ENCODE measurements at places on chromosomes 11 and 22.
A peak's percentile ranks its signal among the peaks of the same experiment; 100 is the strongest.

DNA sequence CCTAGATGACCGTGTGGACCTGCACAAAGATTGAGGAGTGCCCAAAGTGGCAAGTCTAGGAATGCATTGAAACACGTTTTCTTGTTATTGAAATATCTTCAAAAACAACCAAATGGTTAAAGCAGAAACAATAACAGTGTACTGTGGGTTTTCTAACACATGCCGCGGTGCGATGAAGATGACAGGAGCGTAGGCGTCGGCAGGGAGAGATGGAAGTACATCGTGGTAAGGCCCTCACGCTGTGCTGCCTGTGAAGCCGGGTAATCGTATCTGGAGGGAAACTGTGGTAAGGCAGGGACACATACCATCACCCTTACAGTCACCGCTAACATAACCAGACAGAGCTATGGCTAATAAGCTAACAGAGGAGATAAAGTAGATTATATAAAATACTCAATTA, 261.4 kb downstream of the TBC1D22A start:
- no peak for DNase-seq

- no peak for DNase-seq
Measured at GRCh38 chr11:62145261-62145871, 21.6 kb downstream of the INCENP start.

- DNase-seq, result peak; percentile 80
Measured at GRCh38 chr11:119094816-119095065, 6.9 kb downstream of the DPAGT1 start.

- no peak for DNase-seq
Measured at GRCh38 chr11:118643142-118643994, 36.0 kb downstream of the PHLDB1 start.

GRCh38 chr11:2517016-2517385, 72.2 kb downstream of the KCNQ1 start:
- DNase-seq, result no peak

DNA sequence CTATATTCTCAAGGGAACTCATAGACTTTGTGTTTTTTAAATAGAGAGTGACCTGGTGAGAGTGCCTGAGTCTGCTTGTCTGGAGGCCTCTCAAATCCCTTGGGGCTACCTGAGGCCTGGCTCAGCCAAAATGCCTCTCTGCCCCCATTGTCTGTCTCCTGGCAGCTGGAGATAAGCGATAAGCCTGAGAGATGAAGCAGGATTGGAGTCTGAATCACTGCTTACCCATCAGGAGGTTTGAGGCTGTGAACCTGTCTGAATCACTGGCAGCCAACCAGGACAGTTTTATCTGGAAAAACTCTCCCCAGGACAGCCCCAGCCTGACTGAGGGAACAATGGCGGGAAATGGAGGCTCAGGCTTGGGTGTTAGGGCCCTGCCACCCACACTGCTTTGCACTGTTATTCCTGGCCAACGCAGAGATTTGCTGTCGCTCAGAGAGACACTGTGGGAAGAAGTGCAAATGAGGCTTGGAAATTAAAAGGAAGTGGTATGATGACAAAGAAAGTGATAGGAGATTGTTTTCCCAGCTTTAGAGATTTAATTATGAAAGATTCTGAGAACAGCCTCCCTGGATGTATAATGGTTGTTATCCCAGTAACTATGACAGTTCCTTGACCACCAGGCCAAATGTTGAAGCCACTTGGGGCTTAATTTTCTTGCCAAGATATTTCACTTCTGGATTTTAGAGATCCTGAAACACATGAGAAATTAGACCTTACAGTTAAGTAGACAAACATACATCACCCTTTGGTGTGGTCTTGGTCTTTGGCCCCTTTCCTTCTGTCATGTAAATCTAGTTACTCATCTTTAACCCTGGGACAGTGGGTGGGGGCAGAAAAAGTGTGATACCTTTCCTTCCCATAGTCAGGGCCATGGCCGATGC, 102.1 kb downstream of the RASSF10 start:
- DNase-seq, result peak; percentile 88

GRCh38 chr11:2762031-2762380, 62.2 kb upstream of the KCNQ1OT1 start:
- DNase-seq, result no peak

DNA sequence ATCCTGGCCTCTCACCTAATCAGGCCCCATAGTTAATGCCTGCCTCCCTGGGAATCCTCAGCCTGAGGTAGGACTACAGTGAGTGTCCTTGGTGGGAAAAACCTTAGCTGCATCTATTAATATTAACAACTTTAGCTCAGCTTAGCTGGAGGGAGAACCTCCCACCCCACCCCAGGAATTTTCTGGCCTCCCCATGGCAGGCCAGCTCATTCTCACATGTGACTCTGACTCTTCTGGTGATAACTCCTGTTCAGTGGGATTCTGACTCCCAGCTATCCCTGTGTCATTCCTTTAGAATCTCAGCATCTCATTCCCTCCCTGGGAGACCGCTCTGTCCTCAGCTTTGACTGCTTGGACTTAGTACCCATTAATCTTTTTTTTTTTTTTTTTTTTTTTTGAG, 14.5 kb downstream of the ART5 start:
- DNase-seq, result no peak

- peak; percentile 96 for DNase-seq
Measured at GRCh38 chr11:46920755-46921154, 2.4 kb upstream of the LRP4 start.

DNA sequence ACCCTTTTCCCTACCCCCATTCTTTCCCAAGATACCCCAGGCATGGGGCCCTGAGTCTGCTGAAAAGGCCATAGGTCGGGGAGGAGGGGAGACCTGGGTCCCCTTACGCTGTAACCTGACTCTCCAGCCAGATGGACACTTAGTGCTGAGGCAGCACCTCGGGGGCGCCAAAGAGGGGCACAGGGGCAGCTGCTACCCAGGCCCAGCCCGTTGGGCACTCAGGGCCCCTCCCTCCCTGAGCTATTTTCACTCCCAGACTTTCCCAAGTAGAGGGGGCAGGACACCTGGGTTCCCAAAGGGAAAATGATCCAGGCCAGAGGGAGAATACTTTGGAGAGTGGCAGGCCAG, 933 bp downstream of the ACTN3 start:
- no peak for DNase-seq

GRCh38 chr22:37207981-37208380, 4.3 kb downstream of the SSTR3 start:
- no peak for DNase-seq

- DNase-seq, result no peak
Measured at GRCh38 chr11:61023966-61024295, 52.5 kb downstream of the CD6 start.

- DNase-seq, result no peak
Measured at GRCh38 chr22:27685515-27685914, 116.0 kb downstream of the MN1 start.

DNA sequence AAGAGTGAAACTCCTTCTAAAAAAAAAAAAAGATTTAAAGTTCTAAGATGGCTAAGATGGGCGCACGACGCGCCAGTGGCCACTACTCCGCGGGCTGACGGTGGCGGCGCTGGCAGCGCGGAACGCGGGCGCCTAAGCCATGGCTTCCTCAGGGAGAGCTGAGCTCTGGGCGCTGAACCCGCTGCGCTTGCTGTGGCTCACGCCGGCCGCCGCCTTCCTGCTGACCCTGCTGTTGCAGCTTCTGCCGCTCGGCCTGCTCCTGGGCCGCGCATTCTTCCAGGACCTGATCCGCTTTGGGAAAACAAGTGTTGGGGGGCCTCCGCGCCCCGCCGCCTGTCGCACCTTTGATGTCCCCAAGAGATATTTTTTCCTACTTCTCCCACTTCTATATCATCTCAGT, 19.5 kb downstream of the OOSP3 start:
- DNase-seq, result no peak

- no peak for DNase-seq
Measured at GRCh38 chr11:970319-970871, 44.7 kb downstream of the AP2A2 start.

- DNase-seq, result no peak
Measured at GRCh38 chr22:33038131-33038772, 19.9 kb downstream of the SYN3 start.

- no peak for DNase-seq
Measured at GRCh38 chr11:5700421-5701054, 10.9 kb downstream of the TRIM22 start.

DNA sequence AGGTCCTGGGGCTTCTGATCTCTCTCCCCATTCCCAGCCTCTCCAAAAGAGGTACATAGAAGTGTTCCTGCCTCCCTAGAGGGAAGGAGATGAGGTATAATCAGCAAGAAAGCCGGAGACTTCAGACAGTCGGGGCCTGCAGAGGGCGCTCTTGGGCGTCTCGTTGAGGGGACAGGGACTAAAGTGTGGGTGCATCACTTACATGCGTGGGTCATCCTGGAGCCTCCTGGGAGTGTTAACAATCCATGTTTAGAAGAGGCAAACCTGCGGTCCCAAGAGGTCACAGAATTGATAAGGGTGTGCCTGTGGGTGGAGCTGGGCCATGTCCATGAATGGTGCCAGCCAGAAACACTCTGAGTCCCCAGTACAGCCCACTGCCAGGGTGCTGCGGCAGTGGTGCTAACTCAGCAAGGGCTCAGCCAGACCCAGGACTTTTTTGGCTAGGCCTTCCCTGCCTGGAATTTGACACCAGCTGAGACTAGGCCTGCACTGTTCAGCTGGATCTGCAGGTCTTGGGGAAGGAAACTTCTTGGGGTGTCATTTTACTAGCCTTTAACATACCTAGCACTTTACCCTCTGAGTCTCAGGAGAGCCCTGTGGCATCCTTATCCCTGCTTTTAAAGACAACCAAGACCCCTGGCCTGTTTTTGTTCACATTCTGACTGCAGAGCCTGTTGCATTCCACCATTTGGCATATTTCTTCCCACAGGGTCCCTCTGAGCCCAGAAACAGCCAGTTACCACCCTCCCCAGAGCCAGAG, 5.5 kb downstream of the YDJC start:
- DNase-seq, result no peak

DNA sequence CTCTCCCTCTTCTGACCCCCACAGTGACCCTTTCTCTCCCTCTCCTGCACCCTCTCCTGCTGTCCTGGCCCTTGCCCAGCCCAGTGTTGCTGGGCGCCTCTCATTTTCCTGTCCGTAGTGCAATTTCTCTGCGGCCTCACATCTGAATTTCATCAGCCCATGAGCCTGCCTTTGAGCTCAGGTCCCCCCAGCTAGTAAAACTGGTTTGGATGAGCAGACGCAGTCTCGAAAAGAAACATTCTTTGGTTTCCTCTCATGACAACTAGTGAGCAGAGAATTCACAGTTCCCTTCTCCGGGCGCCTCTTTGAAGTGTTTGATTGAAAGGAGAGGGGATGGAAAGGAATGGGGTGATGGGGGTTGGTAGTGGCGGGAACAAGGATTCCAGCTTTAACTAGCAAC, 126.0 kb upstream of the CADM1 start:
- no peak for DNase-seq

- DNase-seq, result no peak
Measured at GRCh38 chr11:126920833-126921232, 79.7 kb downstream of the KIRREL3 start.

DNA sequence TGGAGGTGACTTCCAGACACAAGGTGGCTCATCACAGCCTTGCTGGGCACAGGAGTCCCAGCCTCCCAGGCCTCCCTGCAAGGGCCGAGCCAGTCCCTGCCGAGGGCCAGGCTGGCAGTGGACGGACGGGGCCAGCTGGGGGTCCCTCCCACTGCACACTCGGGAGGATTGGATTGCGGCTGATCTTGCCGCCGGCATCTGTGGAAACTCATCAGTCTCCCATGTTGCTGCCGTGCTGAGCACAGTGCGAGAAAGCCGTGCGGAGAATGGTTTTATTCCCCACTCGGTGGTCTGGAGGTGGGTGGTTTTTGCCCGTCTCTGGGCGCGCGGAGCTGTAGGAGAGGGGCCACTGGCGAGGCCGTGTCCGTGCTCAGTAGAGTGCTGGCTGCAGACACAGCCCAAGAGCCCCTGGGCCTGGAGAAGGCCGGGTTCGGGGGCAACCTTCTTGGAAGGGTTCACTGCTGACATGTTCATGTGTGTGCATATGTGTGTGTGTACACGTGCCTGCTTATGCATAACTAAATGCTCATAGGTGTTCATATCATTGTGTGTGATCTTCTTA, 1246.4 kb downstream of the BRD1 start:
- DNase-seq, result no peak

- peak; percentile 34 for DNase-seq
Measured at GRCh38 chr11:35798423-35798822, 135.8 kb downstream of the TRIM44 start.

DNA sequence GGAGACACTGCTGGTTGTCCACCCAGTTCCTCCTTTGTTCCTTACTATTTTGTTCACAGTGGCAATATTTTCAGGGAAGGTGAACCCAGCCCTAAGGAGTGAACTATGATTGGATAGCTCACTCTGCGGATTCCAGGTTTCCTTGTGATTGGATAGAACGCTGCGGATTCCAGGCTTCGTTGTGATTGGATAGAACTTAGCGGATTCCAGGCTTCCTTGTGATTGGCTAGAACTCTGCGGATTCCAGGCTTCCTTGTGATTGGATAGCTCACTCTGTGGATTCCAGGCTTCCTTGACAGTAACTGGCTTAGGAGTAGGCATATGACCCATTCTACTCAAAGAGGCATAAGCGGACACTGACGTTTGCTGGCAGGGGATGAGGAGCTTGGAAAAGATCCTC, 28.6 kb upstream of the ADA2 start:
- DNase-seq, result no peak

GRCh38 chr11:47188259-47188658, 2.0 kb upstream of the PACSIN3 start:
- DNase-seq, result no peak

- DNase-seq, result peak; percentile 52
Measured at GRCh38 chr11:78414321-78415051, 3.1 kb downstream of the GAB2 start.

DNA sequence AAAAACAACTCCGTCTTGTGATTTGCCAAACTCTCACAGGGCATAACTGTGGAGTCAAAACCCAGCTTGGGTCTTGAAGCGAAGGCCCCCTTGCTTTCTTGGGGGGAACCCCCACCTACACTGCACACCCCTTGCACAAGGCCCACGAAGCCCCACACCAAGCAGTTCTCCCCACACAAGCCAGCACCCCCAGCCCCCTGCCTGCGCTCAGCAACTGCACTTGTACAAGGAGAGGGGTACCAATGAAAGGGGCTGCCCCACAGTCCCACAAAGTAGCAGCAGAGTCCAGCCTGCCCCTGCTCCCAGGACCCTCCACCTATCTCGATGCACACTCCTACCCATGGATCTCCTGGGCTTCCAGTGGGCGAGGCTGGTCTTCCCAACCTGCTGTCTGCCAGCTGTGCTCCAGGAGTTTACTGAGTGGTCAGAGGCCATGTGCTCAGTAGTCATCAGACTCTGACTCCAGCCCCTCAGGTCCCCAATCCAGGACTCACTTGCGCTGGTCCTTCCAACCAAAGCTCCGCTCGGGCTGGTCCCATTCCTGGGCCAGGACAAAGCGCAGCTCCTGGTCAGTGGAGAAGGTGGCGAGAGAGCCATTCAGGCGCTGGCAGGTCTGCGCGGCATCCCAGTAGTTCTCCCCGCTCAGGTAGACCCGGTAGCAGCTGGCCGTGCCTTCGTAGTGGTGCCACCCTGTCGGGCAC, 57.7 kb downstream of the DGCR2 start:
- no peak for DNase-seq

GRCh38 chr11:125327518-125328224, 163.1 kb downstream of the PKNOX2 start:
- DNase-seq, result no peak

GRCh38 chr22:40396882-40397281, 26.5 kb downstream of the SGSM3 start:
- DNase-seq, result peak; percentile 97
